ENCODE measurements at places on chromosomes 7 and 10. TPM values are rescaled to one million over a fixed set of nuclear protein-coding genes. Genes with fewer than 3 reads are reported as not detected.

Gene TCERG1L
- total RNA-seq, result 0.11 TPM

Gene AKR1D1
- total RNA-seq, result not detected

Gene TCF7L2
- 0.76 TPM for total RNA-seq

Gene UBN2
- 14.1 TPM for total RNA-seq

Gene PTCD1
- 8.1 TPM for total RNA-seq

Gene SSC4D
- total RNA-seq, result 0.71 TPM

Gene ZSCAN25
- 31.2 TPM for total RNA-seq

Gene SEC61A2
- 14.8 TPM for total RNA-seq

Gene TMEM72
- not detected for total RNA-seq

Gene ODAD2
- not detected for total RNA-seq
